ENCODE measurements at places on chromosomes 4 and X.

DNA sequence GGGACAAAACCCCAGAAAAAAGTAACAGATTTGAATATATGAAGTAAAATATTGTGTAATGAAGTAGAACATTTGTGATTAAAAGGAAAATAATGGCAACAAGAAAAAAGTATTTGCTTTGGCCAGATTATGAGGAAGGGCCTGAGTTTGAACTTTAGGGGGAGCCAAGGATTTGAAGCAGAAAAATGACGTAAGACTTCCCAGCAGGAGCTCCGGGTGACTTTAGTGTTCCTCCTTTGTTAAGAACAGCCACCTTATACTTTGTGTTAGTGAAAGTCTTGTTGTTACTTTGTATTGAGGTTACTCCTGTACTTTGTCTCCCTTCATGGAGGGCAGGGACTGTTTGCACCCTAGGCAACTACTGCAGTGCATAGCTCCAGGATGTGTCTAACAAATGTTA lies 41.1 kb downstream of the DCUN1D4 start:
- DNase-seq, result no peak

- DNase-seq, result no peak
Observed at GRCh38 chr4:32180086-32180485, 1459.9 kb downstream of the PCDH7 start.

- no peak for DNase-seq
Observed at GRCh38 chr4:161828061-161828460, 335.7 kb downstream of the FSTL5 start.

DNA sequence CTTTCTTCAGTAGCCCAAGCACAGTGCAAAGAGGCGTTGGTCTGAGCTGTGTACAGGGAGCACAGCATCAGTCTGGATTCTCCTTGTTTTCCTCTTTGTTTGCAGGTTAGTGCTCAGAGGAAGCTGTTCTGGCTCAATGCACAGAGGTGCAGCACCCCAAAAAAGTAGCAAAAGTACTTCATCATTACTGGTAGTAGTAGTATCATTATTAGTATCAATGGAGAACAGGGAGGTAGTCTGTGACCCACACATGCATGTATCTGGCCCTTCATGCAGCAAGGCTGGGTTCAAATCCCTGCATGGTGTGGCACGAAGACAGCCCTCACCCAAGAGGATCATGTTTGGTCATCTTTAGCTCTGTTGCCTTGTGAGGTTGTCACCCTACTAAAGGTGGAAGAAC lies 68.7 kb downstream of the CXXC4 start:
- no peak for DNase-seq

DNA sequence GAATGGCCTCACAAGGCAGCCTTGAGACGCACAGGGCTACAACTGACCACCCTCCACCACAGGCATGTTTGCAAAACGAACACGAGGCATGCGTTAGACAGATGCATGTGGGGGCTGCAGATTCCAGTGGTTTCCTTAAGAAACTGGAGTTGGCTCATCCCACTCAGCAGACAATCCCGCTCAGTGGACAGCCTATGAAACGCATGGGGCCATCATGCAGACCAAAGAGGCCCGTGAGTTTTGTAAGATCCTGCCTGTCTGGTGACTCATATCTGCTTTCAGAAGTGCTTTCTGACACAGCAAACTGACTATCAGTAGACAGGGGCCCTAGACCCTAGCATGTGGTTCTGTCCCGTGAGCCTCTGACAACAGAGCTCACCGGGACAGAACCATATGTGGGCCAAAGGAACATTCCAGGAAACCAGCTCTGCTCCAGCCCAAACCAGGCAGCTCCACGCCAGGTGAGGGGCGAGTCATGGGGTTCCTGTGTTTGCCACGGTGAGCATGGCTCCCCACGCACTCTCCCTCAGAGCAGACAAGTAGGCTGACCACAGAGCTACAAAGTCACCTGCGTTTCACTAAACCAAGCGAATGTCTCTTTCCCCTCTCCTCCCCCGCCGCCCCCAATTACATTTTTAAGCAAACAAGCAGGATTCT lies 74.4 kb downstream of the MTMR1 start:
- no peak for DNase-seq

- no peak for DNase-seq
Observed at GRCh38 chr4:8773124-8773931, 98.3 kb downstream of the HMX1 start.

DNA sequence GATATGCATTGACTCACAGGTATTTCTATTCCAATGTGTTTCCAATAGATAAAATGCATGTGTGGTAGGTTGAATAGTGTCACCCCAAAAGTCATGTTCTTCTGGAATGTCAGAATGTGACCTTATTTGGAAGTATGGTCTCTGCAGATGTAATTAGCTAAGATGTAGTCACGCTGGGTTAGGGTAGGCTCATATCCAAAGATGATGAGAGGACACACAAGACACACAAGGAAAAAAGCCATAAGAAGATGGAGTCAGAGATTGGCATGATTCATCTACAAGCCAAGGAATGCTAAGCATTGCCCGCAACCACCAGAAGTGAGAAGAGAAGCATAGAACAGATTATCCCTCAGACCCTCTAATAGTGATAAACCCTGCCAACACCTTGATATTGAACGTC lies 17.5 kb downstream of the ZNF330 start:
- DNase-seq, result no peak

GRCh38 chr4:189117426-189117825 lies 823.2 kb upstream of the FRG1 start:
- DNase-seq, result no peak

DNA sequence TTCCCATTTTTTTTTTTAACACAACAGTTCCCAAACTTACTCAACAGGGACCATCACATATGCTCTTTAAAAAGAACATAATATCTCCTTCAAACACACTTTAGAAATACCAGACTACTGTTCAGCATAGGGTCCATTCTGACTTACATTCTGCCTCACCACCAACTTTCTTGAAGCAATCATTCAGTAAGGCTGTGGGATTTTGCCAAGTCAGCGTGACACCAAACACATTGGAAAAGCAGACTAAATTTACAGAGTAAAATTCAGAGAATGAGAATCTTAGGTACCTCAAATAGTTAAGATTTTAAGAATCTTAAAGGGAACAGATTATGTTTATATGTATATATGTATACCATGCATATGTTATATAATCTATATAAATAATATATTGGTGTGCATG lies 7.2 kb upstream of the PUDP start:
- no peak for DNase-seq

DNA sequence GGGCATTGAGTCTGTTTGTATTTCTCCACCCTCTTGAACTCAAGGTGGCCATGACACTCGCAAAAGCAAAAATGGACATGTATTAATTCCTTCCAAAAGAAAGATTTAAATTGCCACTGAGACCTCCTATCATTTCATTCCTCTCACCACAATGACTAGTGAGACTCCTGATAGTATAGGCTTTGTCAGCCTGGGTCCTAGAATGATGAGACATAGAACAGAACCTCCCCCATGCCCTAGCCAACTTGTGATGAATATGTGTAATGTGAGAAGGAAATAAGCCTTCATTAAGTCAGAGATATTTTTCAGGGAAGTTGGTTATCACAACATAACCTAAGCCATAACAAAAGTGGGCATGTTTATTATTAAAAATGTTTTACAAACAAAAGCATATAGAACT lies 62.5 kb downstream of the ASB9 start:
- no peak for DNase-seq

- no peak for DNase-seq
Observed at GRCh38 chr4:135065366-135065765, 863.8 kb upstream of the PABPC4L start.

- DNase-seq, result no peak
Observed at GRCh38 chrX:119399772-119400101, 601 bp downstream of the SLC25A43 start.
